ENCODE measurements at places on chromosomes 5 and 9. TPM values are rescaled to one million over a fixed set of nuclear protein-coding genes. Genes with fewer than 3 reads are reported as not detected.

The ACTBL2 gene
- not detected for total RNA-seq

The FAM221B gene
- not detected for total RNA-seq

The KCNIP1 gene
- total RNA-seq, result 12.6 TPM

The RASGEF1C gene
- not detected for total RNA-seq

The FOXD4L5 gene
- 0.16 TPM for total RNA-seq

The FOXD4L4 gene
- not detected for total RNA-seq

The SLC12A7 gene
- 11.5 TPM for total RNA-seq

The LPAR1 gene
- 120 TPM for total RNA-seq

The PIP5K1B gene
- total RNA-seq, result not detected

The SGCD gene
- total RNA-seq, result 13.1 TPM

The IRF1 gene
- 58.9 TPM for total RNA-seq

The TUSC1 gene
- not detected for total RNA-seq

The AFAP1L1 gene
- 2.3 TPM for total RNA-seq

The GABRA6 gene
- total RNA-seq, result not detected

The PCDHGA7 gene
- 0.11 TPM for total RNA-seq

The SPINK4 gene
- not detected for total RNA-seq

The OTULINL gene
- total RNA-seq, result 1.3 TPM

The SYK gene
- total RNA-seq, result not detected

The CCL21 gene
- not detected for total RNA-seq

The THBS4 gene
- total RNA-seq, result 1.5 TPM

The FCN1 gene
- total RNA-seq, result not detected

The MVB12B gene
- 18.7 TPM for total RNA-seq

The PCDHGA4 gene
- total RNA-seq, result 0.27 TPM

The CARTPT gene
- total RNA-seq, result not detected
